Activated T-cell treated with anti-CD3 and anti-CD28 coated beads, Interleukin-2, amount 50 U/mL, for 1 hour (primary cell): ENCODE measurements at places on chromosomes 1 and 21.

- no peak for DNase-seq
Measured at GRCh38 chr1:116182019-116182714, 71.0 kb downstream of the MAB21L3 start.

- DNase-seq: no peak
Measured at GRCh38 chr1:159203610-159204009, 1.1 kb upstream of the ACKR1 start.

GRCh38 chr1:209218113-209218512 is 365.4 kb upstream of the CAMK1G start:
- DNase-seq: no peak

GRCh38 chr1:205504311-205505075 is at the start of gene CDK18:
TSS of gene CDK18 (plus strand) at chr1:205504669. CDS start at chr1:205523168, 18,499 bp downstream.
- DNase-seq: peak; percentile 50

DNA sequence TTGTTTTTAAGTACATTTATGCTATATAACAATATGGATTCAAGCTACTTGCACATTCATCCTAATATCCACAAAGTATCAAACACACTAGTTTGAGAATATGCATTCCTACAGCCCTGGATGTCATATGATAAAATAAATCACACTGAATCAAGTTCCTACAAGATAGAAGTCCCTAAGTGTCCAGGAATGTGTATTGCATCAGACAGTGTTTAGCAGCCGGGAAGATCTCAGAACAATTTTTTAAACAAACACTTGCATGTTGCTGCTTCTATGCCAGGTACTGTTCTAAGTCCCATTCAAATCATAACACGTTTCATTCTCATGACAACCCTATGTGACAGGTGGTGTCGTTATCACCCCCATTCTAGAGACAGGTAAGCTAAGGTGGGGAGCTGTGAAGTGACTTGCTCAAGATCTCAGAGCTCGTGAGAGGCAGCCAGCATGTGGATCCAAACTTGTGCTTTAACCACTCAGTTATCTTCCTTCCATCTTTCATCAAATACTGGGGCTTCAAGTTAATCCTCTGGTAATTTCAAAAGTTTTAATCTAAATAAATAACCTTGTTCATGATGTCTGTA is 68.3 kb upstream of the KIF26B start:
- no peak for DNase-seq

DNA sequence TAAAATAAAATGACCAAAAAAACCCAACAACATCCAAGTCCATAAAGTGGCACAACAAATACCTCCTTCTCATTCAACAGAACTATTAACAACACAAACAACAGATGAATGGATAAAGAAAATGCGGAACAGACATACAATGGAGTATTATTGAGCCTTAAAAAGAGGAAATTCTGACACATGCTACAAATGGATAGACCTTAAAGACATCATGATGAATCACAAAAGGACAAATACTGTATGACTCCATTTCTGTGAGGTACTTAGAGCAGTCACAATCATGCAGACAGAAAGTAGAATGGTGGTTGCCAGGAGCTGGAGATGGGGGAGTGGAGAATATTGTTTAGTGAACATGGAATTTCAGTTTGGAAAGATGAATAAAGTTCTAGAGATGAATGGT is 42.6 kb downstream of the EYA3 start:
- DNase-seq: no peak

DNA sequence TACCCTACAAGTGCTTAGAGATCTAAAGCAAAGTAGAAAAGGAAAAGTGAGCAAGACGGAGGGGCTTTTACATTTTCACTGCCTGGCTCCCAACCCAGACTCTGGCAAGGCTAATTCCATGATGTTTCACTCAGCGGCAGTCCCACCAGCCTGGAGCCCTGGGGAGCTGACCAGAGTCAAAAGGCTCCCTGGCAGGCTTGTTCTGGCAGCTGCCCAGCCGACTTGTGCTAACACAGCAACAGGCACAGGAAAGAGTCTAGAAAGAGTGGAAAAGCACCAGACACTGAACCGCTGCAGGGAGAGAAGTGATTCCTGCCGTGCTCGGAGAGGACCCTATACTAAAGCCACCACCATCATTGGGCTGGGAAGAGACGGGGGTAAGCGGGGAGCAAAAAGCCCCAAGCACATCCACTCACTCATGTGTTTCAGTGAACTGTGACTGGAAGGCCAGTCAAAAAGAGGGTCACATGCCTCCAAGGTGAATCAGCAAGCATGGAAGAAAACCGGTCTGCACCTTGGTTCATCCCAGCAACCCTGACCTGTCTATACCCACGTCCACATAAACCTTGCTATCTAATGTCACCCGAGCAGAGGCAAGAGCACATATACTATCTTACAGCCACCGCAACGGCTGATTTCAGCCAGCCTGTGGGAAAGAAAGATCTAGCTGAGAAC is 8.0 kb downstream of the SMIM12 start:
- DNase-seq: no peak

DNA sequence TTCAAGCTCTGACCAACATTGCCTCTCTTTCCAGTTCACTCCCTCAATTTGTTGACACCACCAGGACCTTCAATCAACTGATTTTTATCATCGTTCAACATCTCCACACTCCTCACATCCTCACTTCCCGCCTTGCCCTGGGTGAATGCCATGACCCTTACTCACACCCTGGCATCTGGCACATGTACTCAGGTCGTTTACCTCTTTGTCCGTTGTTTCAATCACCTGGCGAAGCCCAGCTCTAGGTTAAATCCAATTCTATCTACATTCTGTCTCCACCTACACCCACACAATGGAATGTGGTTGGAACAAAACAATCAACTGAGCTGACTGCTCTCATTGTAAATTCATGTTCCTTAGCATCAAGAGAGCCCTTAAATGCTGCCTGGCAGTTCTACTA is 24.2 kb upstream of the TBX15 start:
- DNase-seq: no peak

- peak; percentile 38 for DNase-seq
Measured at GRCh38 chr1:77282866-77283539, 1.2 kb downstream of the AK5 start.

DNA sequence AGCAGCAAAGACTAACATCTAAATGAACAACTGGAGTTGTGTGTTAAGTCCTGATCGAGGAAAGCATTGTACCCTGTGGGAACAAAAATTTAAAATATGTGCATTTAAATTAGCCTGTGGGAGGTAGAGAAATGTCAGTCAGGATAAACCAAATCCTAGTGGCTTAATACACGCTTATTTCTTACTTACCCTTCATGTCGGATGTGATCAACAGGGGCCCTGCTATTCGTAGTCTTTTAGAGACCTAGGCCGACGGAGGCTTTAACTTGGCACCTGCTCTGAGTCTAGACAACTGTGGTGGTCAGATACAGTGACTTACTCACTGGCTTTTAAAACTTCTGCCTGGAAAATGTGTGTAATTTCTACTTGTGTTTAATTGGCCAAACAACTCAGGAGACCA is 10.2 kb downstream of the GSTM3 start:
- no peak for DNase-seq

DNA sequence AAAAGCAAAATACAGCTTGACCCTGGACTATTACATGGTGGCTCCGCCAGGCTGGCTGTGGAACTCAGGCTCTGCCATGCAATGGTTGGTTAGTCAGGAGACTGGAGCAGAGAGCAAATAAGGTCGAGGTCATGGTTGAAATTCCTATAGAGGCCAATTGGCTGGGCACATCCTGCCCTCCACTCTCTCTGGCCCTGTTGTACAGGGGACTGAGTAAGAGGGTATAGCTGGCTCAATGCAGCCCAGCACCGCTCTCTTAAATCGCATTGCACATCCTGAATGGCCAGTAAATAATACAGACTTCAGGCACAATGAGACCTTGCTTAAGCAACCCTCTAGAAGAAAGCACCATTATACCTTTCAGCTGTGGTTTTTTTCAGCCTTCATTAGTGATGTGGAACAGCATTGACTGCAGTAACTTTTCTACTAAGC is 59.3 kb upstream of the PPP2R5A start:
- peak; percentile 20 for DNase-seq

DNA sequence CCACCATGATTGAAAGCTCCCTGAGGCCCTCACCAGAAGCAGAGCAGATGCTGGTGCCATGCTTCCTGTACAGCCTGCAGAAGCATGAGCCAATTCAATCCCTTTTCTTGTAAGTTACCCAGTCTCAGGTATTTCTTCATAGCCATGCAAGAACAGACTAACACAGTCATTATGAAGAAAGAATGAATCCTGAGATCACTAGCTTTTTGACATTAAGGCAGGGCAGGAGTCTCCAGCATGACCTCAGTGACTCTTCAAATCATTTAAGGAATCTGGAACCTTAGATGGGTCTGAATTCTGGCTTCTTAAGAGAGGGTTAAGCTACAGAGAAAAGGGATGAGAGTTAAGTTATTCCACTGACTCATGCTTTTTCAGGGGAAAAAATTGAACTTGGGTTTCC is 79.0 kb downstream of the PTPN14 start:
- no peak for DNase-seq

DNA sequence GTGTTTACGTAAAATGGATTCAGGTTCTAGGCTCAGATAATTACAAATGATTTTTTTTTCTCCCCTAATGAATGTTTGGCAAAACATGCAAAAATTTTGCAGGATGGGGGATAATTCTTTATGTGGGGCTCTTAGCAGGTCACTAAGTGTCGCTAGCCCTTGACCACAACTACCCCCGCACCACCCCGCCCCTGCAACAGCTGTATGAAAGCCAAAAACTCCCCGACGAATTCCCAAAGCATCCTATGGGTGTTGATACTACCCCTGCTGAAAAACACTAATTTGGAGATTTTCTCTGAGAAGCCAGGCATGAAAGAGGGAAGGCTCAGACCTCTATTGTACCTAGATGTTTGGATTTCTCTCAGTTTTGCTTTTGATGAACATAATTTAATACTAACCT is 243.0 kb downstream of the TRABD2B start:
- DNase-seq: no peak

DNA sequence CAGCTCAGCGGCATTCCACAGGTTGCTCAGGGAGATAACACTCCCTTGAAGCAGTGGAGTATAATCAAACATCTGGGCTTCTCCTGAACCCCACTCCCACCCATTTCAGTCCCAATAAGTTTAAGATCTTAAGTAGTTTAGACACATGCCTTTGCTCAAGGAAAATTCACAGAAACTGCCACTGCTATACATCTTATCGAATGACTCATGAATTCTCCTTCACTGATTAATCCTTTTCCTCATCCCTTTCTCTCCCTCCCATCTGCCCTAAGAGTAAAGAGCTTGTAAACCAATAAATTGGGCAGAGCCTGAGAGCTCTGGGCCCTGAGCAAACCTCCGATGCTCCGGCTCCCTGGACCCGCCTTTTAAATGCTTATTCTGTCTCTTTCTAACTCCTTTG is 10.2 kb downstream of the VN1R5 start:
- no peak for DNase-seq

GRCh38 chr1:22841860-22842281 is 130.8 kb downstream of the LACTBL1 start:
- DNase-seq: no peak

- DNase-seq: no peak
Measured at GRCh38 chr1:44862829-44863401, 19.9 kb upstream of the PTCH2 start.

DNA sequence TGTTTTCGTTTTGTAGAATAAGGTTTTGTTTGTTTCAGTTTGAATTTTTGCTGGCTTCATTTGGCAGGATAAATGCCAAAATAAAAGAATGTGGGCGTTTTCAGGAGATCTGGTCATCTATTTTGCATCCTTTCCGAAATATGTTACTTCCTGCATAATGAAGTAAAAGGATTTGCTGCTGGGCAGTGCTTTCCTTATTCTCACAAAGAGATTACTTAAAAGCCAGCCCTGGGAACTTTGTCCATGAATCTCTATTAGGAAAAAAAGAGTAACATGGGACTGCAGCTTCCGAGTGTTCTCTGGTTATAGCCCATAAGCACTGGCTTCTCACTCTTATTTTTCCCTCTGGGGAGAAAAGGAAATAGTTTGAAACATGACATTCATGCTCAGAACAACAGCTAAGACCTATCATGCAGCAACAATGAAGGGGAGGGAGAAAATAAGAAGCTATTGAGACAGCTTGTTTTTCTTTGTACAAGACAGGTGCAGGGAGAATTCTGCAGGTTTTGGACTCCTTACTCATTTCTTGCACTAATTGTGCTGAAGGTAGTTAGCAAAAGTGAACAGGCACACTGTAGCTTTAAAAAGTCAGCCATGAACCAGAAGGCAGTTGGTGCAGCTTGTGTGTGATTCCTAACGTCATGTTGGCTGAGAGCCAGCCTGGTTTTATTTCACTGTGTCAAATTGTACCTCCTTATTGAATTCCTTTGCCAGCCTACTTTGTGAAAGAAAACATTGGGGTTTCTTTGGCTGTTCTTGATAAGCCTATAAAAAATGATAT is at the start of gene SAMD13:
Gene SAMD13, plus strand, starts transcription at position 705 of the 781 bp plus-strand sequence. CDS start 1,527 bp downstream, outside the sequence.
- peak; percentile 25 for DNase-seq

- no peak for DNase-seq
Measured at GRCh38 chr1:175976865-175977642, 230.0 kb downstream of the COP1 start.

DNA sequence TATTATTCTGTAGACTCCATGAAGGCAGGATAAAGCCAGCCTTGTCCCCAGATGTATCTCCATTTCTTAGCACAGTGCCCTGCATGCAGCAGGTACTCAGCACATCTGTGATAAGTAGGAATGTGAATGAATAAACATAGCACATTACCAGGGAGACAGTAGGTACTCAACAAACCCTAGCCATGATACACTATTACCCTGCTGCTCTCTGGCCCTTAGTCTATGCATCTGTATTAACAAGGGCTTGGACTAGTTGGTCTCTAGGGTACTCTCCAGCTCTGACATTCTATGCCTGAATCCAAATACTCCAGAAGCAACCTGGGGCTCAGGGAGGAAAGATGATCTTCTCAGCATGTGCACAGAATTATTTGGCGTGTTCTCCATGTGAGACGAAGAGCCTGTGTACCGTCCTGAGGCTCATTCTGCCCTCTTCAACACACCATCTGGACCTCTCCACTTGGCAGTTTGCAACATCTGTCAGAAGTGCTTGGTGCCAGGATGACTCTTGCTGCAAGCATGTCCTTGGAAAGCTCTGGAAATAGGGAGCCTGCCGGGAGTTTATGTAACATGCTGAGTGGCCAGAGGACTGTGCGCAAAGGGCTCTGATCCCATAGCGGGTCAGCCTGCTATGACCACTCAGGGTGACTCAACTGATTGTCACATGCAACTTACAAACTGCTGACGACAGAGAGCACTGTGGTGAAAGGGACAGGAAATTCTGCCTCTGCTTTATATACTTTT is 228.2 kb upstream of the USP24 start:
- no peak for DNase-seq

- DNase-seq: no peak
Measured at GRCh38 chr1:222046684-222047263, 304.9 kb upstream of the DUSP10 start.

- DNase-seq: no peak
Measured at GRCh38 chr1:202639500-202639899, 70.8 kb downstream of the SYT2 start.

GRCh38 chr1:86470859-86471258 is 2.1 kb downstream of the CLCA1 start:
- no peak for DNase-seq

DNA sequence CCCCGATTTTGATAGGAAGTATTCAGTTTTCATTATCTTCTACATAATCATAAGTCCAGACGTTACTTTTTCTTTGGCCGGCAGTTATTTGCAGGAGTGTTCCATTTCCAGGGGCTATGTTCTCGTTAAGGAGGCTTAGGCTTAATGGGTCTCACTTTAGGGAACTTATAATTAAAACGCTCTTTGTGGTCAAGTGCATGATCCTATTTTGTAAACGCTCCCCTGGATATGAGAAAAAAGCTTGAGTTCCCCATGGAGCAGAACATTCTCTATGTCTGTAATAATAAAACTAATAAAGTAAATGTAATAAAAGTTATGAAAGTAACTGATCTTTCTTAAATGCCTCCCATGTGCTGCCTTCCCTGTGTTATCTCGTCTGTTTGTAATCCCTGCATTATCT is 48.7 kb upstream of the GPR153 start:
- DNase-seq: no peak

- no peak for DNase-seq
Measured at GRCh38 chr1:64209221-64209620, 5.8 kb downstream of the UBE2U start.
